ENCODE measurements at places on chromosomes 2 and 18.

DNA sequence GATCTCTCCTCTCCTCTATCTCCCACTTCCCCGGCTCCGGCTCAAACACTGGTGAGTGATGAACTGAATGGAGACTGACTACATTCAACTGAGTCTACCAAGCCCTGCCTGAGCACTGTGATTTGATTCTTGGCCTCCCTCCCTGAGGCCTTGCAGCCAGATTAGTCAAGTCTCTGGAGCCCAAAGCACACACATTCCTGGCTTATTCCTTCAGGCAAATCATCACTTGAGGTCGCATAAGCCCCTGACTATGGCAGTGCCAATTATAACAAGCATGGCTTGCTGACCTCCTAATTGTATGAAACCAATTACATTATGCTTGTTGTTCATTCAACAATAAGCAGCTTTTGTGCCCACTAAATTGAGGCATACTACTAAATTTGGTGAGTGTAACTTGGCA is 34.6 kb downstream of the EFEMP1 start:
- no peak for DNase-seq

DNA sequence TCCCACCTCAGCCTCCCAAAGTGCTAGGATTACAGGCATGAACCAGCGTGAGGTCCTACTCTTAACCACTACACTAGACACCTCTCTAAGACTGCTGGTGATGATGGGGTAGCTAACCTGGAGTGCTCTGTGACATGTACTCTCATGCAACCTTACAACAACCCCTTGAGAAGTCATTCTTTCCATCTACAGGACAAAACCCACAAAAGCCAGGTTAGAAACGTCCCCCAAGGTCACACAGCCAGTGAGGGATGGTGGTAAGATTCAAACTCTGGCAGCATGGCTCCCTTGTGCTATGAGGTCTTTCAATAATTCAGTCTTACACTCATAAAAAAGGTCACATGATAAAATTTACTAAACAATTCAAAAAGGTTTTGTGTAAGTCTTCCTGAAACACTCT is 94.8 kb upstream of the SERTAD2 start:
- no peak for DNase-seq

GRCh38 chr2:230455005-230455684 is 39.1 kb downstream of the SP100 start:
- no peak for DNase-seq

GRCh38 chr2:219291910-219292490 is 12.8 kb downstream of the DNAJB2 start:
- DNase-seq: no peak

DNA sequence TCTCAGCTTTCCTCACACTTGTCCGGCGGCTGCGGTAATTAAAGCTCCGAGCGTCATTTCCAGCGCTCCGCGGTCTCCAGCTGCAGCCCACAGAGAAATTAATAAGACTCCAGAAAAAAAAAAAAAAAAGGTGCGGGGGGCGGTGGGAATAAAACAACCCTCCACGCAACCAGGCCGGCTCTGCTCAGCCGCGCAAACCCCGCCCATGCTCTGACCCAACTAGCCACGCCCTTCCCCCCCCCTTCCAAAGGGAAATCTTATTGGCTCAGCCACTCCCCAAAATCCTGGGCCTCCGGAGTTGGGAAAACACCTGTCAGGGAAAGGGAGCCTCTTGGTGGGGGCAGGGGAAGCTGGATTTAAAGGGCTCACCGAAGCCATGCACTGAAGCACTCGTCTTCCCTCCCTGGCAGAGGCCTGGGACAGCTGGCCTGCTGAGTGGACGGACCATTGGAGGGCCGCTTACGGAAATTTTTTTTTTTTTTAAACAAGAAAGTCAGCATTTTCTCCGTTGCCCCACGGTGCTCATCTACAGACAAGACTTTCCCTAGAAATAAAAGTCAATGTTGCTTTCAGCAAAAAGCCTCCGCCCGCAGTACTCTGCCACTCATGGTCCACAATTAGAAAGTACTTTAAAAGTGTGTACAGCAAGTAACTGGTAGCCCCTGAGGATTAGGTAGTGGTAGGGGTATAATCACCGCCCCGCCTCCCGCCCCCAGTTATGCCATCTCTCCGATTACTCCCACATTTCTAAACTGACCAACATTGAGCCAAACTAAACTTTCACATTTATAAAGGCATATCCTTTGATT is 674 bp upstream of the ERBB4 start:
- DNase-seq: no peak

DNA sequence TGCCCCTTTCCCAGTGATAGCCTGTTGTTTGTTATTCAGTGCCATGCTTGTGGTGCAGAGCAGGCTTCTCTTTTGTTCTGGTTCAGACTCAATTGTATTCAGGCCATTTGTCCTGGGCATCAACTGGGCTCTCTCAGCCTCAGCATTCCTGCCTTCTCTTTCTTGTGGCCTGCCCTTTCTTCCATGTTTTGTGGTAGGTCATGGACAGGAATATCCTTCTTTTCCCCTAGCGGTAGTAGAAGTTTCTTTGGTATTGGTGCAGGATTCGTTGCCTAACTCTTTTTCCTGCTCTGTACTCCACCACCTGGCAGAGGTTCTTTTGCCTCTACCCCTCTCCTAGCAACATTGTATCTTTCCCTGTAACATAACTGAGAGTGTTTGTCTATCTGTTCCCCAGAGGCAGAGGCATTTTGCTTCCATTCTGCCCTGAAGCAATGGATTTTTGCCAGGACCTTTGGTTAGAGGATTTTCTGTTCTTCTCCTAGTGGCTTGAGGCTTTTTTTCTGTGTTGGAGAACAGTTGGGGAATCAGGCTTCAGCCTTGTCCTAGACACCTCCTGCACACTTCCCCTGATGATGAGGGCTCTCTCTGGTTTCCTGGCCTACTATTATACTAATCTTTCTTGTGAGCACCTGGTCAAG is 68.5 kb downstream of the NCOA1 start:
- DNase-seq: no peak

DNA sequence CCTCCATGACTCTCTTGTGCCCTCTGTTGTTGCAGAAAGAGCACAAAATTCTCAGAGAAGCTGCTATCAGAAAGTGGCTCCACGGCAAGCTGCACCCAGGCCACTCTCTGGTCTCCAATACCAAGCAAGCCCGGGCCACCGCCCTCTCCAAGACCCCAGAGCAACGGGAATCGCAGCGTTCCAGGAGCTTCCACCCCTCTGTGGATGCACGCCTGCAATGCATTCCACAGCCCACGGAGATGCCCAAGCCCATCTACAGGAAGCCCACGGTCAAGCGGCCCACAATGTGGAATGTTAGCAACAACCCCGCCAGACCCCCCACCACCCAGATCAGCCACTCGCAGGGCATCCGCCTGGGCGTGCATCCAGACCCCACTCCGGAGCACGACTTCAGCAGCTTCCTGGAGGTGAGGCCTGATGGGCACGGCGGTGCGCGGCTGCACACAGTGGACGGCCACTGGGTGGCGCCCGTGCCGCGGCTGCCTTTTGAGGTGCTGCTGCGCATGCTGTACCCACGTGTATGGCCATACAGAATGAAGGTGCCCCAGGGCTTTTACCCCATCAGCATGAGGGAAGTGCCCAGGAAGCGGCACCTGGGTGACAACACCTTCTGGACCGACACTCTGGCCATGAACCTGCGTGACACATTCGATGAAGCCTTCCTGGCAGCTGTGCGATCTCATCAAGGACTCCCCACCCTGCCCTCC is 6.3 kb downstream of the ANKRD53 start:
- DNase-seq: peak; percentile 74

DNA sequence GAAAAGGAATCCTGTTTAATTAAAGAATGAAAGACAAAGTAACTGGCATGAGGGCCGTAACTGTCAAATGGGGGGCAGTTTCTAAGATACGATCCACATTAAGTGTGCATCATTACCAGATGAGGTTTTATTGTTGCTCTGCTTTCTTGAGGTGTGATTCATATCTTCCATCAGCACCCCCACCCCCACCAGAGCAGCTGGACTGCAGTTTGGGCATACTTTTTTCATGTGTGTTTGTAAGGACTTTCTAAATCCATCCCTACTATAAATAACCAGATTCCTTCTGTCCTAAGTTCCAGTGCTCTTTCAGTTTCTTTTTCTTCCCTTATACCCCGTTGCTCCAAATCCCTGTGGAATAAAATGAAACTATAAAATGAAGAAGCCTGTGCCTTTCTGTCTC is 142.1 kb downstream of the CDCA7 start:
- no peak for DNase-seq

DNA sequence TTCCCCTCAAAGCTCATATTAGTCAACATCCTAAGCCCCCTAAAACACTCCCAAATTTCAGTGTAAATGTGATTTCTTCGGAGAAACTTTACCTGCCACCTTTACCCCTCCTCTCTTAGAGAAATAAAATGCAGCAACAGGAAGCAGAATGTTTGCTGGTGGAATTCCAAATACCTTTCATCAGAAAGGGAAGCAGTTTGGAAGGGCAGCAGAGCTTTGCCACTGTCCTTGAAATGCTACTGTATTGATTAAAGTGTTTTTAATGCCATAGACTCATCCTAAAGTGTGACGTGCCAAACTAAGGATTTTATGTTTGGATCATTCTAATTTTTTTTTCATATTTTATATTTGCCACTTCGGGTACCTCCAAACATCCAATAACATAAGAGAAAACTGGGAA is 480.1 kb downstream of the NRXN1 start:
- DNase-seq: no peak

GRCh38 chr2:62713837-62714236 is 8.3 kb downstream of the EHBP1 start:
- no peak for DNase-seq

DNA sequence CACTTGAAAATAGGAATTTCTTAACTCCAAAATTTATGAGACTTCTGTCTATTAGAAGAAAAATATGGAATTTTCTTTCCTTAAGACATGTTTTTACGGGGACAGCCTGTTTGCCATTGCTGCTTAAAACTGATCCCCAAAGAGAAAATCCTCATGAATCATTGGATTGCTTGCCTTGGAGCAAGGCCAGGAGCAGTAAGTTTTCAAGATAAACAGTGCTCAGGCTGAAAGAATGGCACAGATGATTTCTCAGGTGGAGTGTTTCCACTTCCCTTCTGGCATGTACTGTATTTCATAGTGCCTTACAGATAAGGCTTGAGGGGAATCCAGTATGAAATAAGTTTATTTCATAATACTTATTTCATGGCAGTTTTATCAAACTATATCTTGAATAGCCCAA is 74.3 kb upstream of the MMADHC start:
- no peak for DNase-seq

- no peak for DNase-seq
Measured at GRCh38 chr2:189020179-189020578, 46.0 kb downstream of the COL3A1 start.

Data from CD4-positive, alpha-beta T cell treated with Interleukin-4 for 4 hours (primary cell).